ENCODE measurements at places on chromosomes 12 and 14.

GRCh38 chr12:109927622-109928021, 27.5 kb downstream of the TCHP start:
- DNase-seq = no peak

DNA sequence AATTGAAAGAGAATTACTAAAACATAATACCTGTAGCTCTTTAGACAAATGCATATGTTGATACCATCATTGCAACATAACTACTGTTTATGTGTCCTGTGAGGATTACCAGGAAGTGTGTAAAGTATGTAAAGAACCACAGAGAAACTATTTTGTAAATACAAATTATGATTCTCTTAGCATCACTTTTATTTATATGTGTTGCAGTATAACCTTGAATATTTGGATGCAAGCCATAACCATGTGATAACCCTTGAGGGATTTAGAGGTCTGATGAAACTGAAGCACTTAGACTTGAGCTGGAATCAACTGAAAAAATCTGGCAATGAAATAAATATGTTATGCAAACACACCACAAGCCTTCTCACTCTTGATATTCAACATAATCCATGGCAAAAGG, 77.5 kb downstream of the LRRC9 start:
- DNase-seq = no peak

DNA sequence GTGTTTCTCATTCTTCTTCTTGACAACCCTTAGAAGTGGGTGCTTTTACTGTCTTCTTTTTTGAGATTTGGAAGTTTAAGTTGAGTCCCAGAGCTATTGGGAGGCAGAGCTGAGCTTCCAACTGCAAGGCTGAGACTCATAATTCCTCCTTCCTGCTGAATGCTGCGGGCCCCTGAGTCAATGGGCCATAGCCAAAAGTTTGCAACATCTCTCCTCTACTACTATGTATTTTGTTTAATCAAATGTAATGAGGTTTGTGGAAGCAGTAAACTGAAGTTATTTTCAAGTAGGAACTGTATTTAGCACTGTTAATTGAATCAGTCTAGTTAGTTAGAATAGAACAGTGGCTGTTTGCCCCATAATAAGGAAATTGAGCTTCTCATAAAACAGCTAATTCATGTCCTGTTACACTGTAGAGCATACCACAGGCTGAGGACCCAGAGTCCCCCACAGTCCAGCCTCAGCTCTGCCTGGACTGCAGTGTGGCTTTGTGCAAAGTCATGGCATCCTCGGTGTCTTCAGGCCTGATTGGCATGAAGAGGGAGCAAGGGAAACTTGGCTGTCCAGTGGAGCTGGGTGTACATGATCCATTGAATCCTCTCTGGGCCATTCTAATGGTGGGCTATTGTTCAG, 631.7 kb downstream of the VRK1 start:
- no peak for DNase-seq

DNA sequence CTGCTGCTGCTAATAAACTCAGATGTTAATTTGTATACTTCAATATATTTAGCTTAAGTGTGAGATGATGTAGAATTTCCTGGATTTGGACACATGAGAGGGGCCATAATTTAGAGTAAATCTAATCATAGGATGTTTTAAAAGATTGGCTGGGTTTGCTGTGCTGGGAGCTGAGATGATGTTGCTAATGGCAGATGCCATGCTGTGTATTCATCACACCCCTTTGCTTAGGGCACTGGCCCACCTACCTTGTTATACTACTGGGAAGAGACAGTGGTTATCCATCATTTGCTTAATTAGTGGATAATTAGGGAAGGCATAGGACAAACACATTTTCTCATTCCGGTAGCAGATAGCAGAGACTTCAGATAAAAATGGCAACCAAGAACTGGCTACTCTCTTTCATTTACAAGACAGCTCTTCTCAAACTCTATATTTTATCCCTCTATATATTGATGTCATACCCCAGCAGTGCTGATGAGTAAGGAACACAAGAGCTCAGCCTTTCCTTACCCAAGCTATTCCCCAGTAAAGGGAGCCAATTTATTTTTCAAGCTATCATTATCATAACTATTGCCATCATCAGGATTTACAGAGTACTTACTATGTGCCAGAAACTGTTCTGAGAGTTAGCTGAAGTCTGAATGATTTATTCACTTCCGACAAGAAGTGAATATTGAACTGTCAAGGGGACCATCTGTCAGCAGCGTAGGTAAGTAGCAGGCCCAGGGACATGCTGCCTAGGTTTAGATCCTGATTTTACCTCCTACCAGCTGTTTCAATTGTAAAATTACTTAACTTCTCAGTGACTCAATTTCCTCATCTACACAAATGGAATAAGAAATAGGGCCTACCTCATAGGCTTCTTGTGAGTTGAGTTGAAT, 204.6 kb upstream of the FLRT2 start:
- no peak for DNase-seq

GRCh38 chr12:132588821-132589669, 21.3 kb downstream of the LRCOL1 start:
- no peak for DNase-seq

DNA sequence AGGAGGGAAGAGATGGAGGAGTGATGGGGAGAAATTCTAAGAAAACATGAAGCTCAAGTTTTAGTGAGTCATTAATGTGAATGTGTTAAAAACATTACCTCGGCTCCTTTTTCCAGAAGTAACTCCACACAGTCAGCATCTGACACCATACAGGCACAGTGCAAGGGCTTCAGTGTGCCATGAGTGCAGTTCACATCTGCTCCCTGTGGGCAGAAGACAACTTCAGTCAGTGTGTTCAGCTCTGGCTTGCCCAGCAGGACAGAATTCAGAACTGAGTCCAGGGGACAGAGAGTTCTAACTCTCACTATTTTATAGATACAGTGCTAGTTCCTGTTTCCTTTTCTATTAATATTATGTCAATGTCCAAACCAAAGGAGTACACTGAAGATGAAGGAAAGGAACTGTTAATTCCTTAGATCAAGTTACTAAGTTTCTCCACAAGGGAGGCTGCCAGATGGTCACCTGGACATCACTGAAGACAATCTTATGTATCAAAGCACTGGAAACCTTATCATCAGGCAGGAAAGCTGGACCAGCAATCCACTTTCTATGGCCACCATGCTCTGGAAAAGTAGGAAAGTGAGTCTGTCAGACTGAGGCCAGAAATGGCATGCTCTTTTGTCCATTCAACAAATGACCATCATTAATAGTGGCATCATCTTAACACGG, 6.1 kb downstream of the ASB8 start:
- no peak for DNase-seq

- DNase-seq = no peak
Measured at GRCh38 chr12:105267711-105268110, 31.7 kb upstream of the APPL2 start.

- no peak for DNase-seq
Measured at GRCh38 chr14:55731881-55732498, 152.0 kb downstream of the KTN1 start.

DNA sequence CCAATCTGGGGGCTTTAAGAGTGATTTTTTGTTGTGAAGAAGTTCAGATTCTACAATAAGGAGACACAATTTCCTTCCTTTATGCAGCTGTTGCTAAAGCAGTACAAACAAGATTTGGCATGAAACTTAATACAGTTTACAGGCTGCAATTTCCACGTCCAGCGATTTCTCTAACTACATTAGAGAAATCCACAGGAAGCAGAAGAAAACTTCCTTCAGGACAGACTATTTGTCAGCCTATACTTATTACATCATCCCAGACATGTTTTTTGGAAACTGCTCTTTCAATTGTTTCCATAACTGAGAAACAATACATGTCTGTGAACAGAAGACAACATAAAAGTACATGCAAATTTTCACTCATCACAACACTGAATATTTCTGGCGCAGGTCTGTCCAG, 204.3 kb downstream of the TTC7B start:
- DNase-seq = no peak

DNA sequence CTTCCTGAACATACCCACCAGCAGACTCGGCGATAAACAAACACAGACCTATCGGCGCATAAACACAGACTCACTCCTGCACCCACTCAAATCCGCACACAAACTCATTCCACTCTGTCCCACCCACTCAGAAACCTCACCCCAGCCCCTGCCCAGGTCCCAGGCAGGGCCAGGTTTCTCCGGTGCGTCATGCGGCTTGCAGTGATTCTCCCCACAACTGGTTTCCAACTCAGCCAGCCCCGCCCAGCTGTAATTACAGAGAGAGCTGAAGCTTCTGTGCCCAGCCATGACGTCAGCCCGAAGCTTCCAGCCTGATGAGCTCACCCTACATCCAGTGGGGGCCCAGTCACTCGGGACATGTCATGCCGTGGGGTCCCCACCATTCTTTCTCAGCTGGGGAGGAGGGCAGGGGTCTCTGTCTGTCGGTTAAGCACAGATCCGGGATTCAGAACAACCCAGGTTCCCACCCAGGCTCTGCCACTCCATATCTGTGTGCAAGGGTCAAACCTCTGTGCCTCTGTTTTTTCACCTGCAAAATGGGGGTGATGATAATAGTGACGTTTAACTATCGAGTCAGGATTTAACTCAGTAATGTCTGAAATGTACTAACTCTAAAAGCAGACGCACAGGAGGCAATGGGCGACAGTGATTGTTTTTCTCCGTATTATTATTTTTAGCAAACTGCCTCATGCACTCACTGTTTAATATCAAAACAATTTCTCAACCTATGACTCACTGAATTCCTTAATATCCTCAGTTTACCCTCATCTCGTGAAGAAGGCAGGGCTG, 2.3 kb upstream of the HSPB8 start:
- peak; percentile 95 for DNase-seq

DNA sequence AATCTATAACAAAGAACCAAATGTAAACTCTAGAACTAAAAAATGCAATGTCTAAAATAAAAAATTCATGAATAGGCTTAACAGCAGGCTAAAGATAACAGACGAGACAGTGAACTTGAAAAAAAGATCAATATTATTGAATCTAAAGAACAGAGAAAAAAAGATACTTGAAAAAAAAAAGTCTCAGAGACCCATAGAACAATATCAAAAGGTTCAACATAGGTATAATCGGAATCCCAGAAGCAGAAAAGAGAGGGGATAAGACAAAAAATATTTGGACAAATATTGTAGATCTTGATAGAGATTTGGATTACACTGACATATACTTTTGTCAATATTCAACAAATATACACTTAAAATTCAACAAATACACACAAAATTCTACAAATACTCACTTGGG, 56.6 kb downstream of the TC2N start:
- DNase-seq = no peak

DNA sequence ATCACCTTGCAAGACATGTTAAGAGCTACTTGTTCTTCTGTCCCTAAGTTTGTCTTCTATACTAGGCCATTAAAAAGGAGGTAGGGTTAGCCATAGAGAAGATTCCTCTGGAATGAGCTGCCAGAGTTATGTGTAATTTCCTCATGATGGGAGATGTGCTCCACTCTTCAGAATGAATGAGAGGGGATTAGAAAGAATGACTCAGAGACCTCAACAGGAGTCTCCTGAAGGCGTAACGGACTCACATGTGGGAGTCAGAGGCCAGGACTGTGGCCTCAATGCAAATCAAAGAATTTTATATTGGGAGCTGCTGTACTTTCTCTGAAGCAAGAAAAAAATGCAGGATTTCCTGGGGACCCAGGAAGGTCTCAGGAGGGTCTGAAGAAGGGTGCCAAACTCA, 87.8 kb upstream of the ATXN7L3B start:
- DNase-seq = no peak

DNA sequence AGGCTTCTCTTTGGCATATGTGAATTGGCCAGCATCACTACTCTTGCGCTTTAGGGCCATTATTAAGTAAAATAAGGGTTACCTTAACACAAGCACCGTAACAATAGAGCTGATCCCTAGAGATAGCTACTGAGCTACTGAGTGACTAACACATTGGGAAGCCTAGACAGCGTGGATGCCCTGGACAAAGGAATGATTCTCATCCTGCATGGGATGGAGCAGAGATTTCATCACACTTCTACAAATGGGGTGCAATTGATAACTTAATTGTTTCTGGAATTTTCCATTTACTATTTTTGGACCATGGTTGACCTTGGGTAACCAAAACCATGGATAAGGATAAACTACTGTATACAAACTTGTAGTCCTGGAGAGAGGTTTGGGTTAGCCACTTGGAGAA, 57.1 kb downstream of the FBXO34 start:
- no peak for DNase-seq

DNA sequence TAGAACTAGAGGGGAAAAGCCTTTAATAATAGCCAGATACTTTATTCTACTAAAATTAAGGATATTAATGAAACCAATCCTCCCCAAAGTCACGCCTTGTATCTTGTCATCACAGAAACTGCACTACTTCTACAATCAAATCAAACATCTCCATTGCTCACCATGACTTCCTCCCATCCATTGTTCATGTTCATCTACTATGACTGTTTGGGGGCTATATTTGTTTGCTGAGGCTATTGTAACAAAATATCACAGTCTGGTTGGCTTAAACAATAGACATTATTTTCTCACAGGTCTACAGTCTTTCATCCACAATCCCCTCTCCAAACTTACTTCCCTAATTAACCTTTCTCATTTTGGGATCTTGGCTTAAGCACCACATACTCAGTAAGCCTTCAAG, 193.6 kb upstream of the FSCB start:
- no peak for DNase-seq

DNA sequence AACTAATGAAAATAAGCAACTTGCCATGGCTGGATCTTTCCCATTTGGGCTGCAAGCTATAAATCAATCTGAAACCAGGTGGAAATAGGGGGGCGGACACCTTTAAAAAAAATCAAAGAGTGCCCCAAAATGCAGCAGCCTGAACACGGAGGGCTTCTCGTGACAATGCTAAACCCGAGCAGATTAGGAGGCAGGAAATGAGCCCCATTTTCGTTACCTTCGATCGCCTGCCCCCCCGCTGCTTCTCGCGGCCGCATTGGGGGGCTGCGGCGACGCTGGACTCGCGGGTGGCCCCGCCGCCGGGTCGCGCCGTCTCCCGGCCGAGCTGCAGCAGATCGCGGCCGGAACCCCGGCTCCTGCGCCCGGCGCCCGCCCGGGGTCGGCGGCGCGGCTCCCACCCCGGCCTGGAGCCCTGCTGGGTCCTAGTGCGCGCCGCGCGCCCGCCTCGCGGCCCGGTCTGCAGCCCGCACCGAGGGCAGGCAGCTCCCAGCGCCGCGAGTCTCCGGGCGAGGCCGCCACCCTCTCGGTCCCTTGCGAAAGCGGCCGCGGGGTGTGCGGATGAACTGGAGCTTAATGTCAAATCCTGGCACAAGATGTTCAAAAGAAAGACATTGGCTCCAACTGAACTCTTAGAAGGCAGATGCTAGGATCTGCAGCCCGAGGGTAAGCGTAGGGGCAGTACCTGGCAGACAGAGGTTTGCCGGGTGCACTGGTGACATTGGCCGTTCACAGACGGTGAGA, 201.9 kb upstream of the FOXN3 start:
- peak; percentile 56 for DNase-seq

DNA sequence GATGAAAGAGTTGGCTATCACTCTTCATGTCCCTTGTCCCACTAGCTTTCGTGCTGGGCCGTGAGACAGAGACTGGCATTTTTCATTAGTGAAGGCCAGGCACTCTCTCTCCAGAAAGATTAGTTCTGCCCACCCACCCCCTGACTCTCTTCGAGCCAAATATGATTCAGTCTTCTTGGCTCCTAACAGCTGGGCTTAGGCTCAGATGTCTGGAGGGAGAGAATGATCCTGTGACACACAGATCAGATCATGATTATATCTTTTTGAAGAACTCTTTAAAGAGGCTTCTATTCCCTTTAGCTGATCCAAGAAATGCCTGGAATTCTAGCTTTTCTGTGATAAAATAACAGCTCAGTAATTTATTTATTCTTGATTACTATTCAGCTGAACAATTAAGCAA, 5.2 kb upstream of the GNG2 start:
- no peak for DNase-seq

GRCh38 chr12:50595667-50596066, 90.9 kb downstream of the DIP2B start:
- DNase-seq = no peak
